ENCODE measurements at places on chromosomes 2 and 18. TPM values are rescaled to one million over a fixed set of nuclear protein-coding genes. Genes with fewer than 3 reads are reported as not detected.

Gene TMEM247
- not detected for total RNA-seq

Gene GPBAR1
- total RNA-seq = not detected

Gene SLC8A1
- 34.5 TPM for total RNA-seq

Gene KYNU
- 1.4 TPM for total RNA-seq

Gene ANKMY1
- total RNA-seq = 8.9 TPM

Gene AQP12B
- total RNA-seq = not detected

Gene ASB18
- total RNA-seq = not detected

Gene TMEM17
- total RNA-seq = 3.7 TPM

Gene EN1
- 1.0 TPM for total RNA-seq

Gene UNC80
- not detected for total RNA-seq

Gene SLC30A3
- total RNA-seq = 6.5 TPM

Gene ZNF385B
- total RNA-seq = 0.22 TPM

Gene RPRD1A
- total RNA-seq = 80.6 TPM

Gene ALPP
- 0.84 TPM for total RNA-seq

Gene ALPG
- 0.12 TPM for total RNA-seq

Gene SCN9A
- 6.3 TPM for total RNA-seq

Gene R3HDM1
- total RNA-seq = 10.8 TPM

Gene SH3RF3
- 3.6 TPM for total RNA-seq

Gene SERPINB10
- not detected for total RNA-seq

Gene PER2
- total RNA-seq = 1.6 TPM

Gene SEPTIN2
- 393 TPM for total RNA-seq

- DNase-seq = no peak
These were observed 277.5 kb downstream of the BCL11A start for GRCh38 chr2:60275958-60276357.

DNA sequence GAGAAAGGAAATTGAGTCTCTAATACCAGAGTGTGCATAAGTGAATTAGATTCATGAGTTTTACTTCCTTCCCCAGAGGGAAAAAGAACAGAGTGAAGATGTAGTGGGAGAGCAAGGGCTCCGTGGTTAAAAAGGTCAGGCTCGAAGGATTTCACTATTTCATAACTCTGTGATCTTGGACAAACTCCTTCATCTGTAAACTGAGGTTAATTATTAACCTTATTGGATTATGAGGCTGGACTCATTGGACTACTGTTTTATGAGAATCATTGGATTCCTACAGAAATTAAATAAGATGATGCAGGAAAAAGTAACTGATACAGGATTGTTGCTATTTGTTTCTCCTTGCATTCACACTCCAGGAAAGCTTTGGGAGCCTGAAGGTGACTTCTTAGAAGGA is 45.0 kb downstream of the SRD5A2 start:
- no peak for DNase-seq

GRCh38 chr2:185967335-185967734 is 228.7 kb downstream of the FSIP2 start:
- DNase-seq = no peak

DNA sequence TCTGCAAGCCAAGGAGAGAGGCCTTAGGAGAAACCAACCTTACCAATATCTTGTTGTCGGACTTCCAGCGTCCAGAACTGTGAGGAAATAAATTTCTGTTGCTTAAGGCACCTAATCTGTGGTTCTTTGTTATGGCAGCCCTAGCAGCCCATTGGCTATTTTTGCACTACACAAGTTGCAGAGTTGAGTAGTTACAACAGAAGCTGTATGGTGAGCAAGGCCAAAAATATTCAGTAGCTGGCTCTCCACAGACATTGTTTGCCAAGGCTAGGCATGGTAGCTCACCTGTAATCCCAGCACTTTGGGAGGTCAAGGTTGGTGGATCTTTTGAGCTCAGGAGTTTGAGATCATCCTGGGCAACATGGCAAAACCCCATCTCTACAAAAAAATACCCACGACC is 27.1 kb upstream of the SCYGR1 start:
- peak; percentile 42 for DNase-seq

DNA sequence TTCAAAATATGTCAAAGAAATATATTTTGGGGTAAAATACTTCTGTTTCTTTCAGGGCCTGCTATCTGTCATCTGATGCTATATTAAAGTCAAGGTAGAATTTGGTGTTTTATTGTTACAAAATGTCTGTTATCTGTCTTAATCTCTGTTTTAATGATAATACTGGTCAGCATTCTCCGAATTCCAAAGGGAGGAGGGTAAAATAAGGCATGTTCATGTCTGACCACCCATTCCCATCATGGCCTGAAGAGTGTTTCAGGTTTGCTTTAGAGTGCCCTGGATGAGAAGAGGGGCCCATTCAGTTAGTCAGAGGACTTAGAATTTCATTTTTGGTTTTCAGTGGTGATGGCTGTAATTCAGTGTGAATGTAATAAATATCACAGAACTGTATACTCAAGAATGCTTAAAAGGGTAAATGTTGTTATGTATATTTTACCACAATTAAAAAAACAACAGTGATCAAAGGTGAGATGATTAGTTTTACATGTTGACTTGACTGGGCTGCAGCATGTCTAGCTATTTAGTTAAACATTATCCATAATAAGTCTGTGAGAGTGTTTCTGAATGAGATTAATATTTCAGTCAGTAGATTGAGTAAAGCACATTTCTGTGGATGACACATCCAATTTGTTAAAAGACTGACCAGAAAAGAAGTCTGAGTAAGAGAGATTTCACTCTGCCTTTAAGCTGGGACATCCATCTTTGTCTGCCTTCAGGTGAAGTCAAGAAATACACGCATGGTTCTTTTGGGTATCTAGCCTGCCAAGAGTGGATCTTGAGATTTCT is 467.9 kb upstream of the SYT4 start:
- no peak for DNase-seq

- no peak for DNase-seq
These were observed 51.4 kb downstream of the CRACDL start for GRCh38 chr2:98884658-98885057.

DNA sequence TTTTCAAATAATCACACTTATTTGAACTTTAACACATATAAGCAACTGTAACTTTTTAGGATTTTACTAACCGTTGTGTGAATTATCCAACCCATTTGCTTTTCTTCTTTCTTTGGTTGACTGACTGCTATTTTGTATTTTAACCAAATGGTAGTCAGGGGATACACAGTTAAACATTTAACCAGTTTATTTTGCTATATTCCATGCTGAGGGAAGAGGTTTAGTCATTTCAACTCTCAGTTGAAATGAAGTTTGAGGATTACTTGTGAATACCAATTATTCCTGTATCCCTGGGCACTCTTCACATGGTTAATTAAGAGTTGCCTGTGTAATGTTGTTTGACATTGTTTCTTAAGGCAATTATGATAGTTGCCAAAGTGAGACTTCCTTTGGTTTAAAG is 1.9 kb downstream of the SPAG16 start:
- no peak for DNase-seq

DNA sequence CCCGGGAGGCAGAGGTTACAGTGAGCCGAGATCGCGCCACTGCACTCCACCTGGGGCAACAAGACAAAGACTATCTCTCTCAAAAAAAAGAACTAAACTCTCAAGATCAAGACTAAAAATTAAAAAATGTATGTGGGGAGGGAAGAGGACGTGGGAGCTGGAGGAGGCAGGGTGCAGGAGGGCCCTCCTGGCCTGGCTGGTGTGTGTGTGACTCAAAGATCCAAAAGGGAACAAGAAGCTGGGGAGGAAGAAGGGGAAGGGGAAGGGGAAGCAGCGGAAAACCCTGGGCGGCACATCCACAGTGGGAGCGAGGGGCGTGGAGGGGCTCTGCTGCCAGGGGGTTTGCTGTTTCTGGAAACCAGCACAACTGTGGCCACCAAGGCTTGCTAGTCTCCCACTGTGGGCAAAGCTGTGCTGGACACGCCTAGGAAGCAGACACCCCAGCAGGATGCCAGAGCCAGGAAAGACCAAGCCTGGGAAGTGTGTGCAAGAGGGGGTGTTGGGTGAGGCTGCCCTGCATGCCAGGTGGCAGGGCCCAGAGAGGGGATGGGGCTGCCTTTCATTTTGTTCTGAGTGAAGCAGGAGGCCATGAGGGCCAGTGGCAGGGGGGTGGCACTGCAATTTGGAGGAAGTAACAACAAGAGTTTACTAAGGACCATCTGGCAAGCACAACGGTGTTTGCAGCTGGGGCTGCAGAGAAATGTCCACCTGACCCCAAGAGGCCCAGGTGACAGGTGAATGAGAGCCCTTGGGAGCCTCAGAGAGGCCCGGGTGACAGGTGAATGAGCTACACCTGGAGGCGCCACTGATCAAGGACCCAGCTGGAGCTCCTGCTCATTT is 44.5 kb downstream of the ANO7 start:
- no peak for DNase-seq

DNA sequence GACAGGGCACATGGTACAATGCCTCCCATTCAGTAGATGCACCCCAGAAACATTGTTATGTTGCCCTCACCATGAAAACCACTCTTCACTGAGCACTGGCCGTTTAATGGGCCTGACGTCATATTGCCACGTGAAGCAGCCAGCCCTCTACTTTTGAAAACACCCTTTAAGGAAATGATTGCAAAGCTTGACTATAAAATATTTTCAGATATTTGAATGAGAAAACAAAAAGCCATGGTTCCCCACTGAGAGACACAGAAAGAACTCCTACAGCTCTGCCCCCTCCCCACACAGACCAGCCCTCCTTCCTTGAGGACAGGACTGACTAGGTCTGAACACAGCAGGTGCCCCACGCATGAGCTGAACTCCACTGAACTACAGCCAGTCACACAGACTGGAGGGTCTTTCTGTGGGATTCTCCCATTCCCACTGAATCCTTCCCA is 349.1 kb downstream of the ANAPC1 start:
- DNase-seq = peak; percentile 52

GRCh38 chr2:37472959-37473358 is 128.5 kb downstream of the QPCT start:
- peak; percentile 35 for DNase-seq

GRCh38 chr18:79949697-79950487 is 1.6 kb downstream of the SLC66A2 start:
- DNase-seq = no peak

GRCh38 chr2:217339753-217340152 is 479.9 kb upstream of the TNP1 start:
- DNase-seq = no peak

- no peak for DNase-seq
These were observed 62.7 kb downstream of the SP110 start for GRCh38 chr2:230156782-230157699.

DNA sequence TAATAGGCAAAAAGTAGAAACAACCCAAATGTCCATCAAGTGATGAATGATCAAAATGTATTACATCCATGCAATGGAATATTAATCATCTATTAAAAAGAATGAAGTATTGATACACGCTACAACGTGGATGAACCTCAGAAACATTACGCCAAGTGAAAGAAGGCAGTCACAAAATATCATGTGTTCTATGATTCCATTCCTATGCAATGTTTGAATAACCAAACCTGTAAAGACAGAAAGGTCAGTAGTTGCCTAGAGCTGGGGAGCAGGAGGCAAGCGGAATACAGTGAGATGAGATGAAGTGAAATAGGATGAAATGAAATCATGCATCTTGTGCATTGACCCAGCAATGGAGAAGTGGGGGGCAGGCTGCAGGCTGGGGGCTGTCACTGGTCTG is 17.9 kb upstream of the COL6A3 start:
- no peak for DNase-seq

- peak; percentile 46 for DNase-seq
These were observed 19.9 kb downstream of the SNED1 start for GRCh38 chr2:241018051-241018891.

- DNase-seq = no peak
These were observed 373.0 kb downstream of the RIT2 start for GRCh38 chr18:42742474-42742873.

- no peak for DNase-seq
These were observed 348.2 kb downstream of the CTNNA2 start for GRCh38 chr2:79861059-79861374.

DNA sequence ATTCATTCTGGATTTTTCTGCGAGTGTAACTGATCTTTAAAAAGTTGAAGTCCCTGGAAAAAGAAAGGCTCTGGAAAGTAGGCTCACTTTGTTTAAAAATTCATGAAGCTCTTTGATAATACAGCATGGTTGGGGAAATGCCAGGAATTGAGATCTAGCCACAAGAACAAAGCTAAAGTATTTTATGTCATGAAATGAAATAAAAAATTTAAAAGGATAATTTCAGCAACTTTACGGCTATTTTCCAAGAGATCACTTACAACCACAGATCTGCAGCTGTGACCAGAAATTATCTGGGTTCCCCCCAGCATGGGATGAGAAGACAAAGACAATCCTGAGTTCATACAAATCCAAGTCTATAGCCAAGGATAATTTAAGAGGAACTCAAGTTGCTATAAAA is 25.3 kb upstream of the RFX8 start:
- DNase-seq = no peak

GRCh38 chr2:176817061-176817565 is 395.5 kb upstream of the HNRNPA3 start:
- peak; percentile 27 for DNase-seq

- no peak for DNase-seq
These were observed 108.4 kb downstream of the MEIS1 start for GRCh38 chr2:66543257-66543767.

DNA sequence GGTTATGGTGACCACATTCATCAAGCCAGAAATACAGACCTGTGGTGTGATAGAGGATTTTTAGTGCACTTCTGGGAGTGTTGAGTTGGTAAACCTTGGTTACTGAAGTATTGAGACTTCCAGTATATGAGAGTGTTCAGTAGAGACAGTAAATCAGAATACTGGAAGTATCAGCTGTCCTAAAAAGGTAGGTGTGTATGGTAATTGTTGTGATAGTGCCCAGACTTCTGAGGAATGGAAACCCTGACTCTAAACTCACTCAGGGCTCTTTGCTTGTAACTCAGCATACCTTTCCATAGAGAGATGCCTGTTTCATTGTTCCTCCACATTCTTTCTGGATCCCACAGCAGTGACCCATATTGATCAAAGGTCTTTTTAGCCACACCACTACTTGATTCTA is 217.1 kb downstream of the SETBP1 start:
- DNase-seq = no peak

GRCh38 chr2:20567159-20567925 is 83.6 kb downstream of the HS1BP3 start:
- no peak for DNase-seq

- DNase-seq = no peak
These were observed 13.8 kb downstream of the NBAS start for GRCh38 chr2:15547115-15547876.

GRCh38 chr2:160418853-160419252 is 74.8 kb downstream of the RBMS1 start:
- no peak for DNase-seq

DNA sequence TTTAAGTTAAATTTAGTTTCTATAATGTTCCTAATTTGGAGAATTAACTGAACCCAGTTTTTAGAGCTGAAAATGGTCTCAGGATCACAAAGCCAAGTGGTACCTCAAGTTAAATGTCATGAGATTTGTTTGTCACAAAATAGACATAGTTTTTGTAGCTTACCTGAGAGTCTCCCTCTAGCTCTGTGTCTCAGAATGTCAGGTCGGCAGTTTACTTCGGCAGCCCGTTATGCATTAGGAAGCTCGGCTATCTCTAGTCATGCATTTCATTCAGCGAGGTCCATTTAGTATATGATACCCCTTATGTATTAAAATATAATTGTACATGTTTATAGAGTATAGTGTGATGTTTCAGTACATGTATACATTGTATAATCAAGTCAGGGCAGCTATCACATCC is 155.6 kb downstream of the EML6 start:
- no peak for DNase-seq

Measured in A172 (cell line).